ENCODE measurements at places on chromosomes 2 and 18.

DNA sequence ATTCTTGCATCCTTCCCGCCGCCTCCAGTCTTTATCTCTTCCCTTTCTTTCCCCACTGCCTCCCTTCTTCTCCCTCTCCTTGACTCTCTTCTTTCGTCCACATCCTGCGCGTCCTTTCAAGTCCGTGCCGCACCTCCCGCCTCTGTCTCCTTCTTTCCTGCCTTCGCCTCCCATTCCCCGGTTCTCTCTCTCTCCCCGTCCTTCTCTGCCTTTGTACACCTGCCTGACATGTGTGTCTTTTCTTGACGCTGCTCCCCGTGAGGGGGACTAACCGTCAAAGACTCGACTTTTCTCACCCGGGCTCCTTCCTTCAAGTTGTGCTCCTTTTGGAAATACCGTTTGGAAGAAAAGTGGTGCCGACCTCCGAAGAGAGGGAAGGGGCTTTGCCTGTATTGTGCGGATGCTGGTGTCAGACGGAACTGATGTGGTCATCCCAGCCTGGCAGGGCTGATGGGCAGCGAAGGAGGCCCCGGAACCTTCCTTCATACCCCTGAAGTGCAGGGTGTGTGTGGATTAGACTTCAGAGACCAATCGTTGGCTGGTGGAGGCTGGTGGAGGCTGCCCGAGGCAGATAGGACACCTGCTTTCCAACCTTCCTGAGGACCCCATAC, 879 bp downstream of the TMEM178A start:
- no peak for DNase-seq

DNA sequence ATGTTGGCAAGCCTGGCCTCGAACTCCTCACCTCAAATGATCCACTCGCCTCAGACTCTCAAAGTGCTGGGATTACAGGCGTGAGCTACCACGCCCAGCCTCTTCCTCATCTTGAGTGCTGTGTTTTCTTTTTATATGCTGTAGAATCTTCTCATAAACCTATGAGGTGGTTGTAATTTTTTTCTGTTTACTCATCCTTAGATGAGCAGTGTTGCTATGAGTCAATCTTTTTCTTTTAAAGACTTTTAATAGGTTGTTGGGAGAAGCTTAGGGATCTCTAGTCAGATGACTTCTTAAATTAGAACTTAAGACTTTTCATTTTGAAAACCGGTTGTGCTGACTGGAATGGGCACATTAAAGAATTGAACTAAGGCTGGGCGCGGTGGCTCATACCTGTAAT, 8.7 kb upstream of the AAK1 start:
- no peak for DNase-seq

- no peak for DNase-seq
Measured at GRCh38 chr2:118806797-118807667, 40.4 kb downstream of the EN1 start.

GRCh38 chr18:69349912-69350597, 50.6 kb upstream of the DOK6 start:
- DNase-seq, result no peak

DNA sequence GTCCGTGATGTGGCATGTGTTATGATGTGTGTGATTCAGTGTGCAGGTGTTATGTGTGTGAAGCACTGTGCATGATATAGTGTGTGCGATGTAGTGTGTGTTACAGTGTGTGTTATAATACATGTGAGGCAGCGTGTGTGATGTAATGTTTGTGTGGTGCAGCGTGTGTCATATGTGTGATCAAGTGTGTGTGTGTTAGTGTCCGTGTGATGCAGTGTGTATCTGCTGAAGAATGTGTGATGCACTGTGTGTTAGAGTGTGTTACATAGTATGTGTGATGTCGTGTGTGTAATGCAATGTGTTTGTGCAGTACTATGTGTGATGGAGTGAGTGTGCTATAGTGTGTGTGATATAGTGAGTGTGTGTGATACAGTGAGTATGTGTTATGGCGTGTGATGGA, 182.8 kb upstream of the SOX11 start:
- no peak for DNase-seq

GRCh38 chr18:80191907-80192652, 55.2 kb downstream of the PARD6G start:
- no peak for DNase-seq

DNA sequence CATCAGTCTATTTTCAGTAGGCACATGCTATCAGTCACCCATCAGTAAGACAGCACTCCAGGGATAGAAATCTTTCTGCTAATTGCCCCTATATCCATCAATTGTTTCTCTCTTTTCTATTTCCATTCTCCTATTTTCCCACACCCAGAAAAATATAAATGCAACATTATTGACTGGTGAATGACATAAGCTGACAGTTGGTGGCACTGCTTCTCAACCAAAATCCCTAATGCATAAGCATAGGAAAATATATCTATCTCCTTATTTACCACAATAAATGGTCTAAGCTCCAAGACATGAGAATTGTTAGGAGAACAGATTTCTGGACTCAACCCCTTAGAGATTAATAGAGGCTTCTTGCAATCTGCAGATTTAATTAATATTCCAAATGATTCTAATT, 64.0 kb upstream of the REG3A start:
- DNase-seq, result no peak

GRCh38 chr2:24785671-24786321, 7.4 kb downstream of the PTRHD1 start:
- no peak for DNase-seq

- no peak for DNase-seq
Measured at GRCh38 chr2:121207494-121207893, 77.5 kb downstream of the TFCP2L1 start.

GRCh38 chr18:65282096-65282495, 468.7 kb upstream of the CDH7 start:
- no peak for DNase-seq

GRCh38 chr2:24739354-24740025, 53.7 kb downstream of the PTRHD1 start:
- no peak for DNase-seq

DNA sequence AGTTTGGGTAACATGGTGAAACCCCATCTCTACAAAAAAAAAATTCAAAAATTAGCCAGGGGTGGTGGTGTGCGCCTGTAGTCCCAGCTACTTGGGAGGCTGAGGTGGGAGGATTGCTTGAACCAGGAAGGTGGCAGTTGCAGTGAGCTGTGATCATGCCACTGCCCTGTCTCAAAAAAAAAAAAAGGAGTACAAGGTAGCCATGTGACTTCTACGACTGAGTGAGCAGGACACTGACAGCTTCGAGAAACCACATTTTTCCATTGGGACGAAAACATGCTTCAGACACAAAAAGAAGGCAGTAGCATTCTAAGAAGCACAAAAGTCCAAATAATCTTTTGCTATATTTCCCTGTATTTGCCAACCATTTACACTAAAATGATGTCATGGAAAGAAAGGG, 19.7 kb upstream of the IKZF2 start:
- no peak for DNase-seq

DNA sequence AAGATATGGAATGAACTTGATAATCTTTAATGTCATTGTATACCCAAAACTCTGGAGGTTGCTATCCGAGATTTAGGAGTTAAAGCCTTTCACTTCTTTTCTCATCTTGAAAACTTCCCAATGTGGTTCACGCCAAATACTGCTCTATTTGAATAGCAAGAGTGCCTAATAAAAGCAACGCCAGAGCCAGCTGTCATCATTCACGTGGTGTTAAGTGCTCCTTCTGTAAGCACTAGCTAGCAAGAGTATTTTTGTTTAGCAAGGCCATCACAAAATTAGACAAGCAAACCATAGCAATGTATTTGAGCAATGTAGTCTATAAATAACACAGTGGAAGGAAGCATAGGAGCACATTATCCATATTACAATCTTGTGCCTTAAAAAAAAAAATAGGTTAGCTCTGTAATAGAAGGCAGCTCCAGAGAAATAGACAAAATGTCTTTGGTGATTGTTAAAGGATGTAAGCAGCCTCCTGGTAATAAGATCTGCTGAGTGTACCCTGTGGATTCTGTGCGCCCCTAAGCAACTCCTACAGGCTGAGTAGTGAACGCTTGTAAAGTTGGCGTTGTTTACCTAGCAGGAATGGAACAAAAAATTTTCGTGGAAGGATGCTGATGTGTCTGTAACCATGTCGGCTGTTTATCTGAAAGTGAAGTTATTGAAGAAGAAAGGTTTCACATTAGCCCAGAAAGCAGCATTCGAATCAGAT, 518.0 kb downstream of the CNTNAP5 start:
- no peak for DNase-seq

DNA sequence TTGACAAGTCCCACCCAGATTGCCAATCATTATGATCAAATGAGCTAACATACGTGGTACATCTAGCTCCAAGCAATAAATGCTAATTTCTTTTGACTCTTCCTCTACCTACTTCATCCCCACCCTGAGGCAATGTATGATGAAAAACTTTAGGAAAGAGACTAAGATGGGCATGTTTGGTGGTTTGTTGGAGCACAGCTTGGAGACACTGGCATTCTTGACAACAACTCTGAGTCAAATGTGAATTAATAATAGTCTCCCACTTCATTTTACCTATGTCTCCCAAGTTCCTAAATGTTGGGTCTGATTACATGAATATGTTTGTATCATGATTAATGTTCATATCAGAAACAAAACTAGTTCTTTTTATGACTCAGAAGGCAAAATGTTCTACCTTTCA, 36.6 kb downstream of the EXOC6B start:
- no peak for DNase-seq

DNA sequence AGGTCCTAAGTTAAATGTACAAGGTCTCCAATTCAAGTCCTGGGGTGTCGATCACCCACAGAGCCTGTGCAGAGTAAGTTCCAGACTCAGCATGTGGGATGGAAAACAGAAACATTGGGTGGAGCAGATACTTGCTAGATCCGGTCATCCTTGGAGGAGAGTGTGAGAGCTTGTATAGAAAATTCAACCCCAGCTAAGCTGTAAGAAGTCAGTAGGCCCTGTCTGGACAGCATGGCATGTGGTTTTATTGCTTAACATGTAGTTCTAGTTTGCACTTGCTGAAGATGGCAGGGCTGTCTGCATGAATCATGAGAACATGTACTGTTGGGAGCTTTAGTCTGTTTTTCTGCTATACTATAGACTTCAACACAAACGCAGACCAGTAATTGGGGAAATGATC, 189.6 kb upstream of the RMP24 start:
- no peak for DNase-seq

GRCh38 chr2:102872388-102872787, 110.6 kb downstream of the TMEM182 start:
- no peak for DNase-seq

- no peak for DNase-seq
Measured at GRCh38 chr2:229344151-229344551, 73.1 kb upstream of the PID1 start.

Measured in activated T-cell treated with anti-CD3 and anti-CD28 coated beads for 4 hours (primary cell).